Dorsolateral prefrontal cortex (tissue), 122 donors: ENCODE measurements at places on chromosomes 11 and 22.

DNA sequence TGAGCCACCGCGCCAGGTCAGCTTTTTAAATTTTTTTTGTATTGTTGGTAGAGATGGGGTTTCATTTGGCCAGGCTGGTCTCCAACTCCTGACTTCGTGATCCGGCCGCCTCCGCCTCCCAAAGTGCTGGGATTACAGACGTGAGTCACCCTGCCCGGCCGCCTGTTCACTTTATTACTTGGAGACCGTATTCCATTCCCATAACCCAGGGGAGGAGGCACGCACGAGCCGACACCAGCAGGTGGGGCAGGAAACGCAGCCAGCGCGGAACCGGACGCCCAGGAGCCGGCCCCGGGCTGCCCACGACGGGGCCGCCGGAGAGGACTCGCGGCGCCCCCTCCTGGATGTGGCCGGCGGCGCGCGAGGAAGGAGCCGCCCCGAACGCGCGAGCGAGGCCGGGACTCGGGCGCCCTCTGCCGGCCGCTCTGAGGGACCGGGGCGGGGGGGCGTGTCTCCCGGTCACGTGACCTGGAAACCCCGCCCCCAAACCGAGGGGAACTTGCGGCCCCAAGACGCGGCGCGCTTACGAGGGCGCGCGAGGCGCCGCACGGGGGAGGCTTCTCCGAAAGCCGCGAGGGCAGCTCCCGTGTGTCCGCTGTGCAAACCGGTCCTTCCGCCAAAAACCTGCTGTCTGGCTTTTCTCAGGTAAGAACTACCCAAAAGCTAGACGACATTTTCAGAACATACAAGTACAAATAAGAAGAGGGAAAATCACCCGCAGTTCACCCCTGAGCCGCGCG is 11.6 kb upstream of the RNH1 start:
- peak; percentile 85 for DNase-seq

DNA sequence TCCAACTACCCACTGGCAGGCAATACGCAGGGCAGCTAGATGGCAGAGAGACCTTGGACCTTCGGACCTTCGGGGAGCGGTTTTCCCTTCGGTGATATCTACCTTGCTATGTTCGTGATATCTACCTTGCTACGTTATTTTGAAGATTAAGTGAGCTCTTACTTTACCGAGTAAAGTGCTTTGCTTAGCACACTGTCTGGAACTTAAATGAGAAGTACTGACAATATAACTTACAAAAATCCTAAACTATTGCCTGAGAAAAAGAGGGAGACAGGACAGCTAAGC is 1.0 kb upstream of the PRDM10 start:
- no peak for DNase-seq

DNA sequence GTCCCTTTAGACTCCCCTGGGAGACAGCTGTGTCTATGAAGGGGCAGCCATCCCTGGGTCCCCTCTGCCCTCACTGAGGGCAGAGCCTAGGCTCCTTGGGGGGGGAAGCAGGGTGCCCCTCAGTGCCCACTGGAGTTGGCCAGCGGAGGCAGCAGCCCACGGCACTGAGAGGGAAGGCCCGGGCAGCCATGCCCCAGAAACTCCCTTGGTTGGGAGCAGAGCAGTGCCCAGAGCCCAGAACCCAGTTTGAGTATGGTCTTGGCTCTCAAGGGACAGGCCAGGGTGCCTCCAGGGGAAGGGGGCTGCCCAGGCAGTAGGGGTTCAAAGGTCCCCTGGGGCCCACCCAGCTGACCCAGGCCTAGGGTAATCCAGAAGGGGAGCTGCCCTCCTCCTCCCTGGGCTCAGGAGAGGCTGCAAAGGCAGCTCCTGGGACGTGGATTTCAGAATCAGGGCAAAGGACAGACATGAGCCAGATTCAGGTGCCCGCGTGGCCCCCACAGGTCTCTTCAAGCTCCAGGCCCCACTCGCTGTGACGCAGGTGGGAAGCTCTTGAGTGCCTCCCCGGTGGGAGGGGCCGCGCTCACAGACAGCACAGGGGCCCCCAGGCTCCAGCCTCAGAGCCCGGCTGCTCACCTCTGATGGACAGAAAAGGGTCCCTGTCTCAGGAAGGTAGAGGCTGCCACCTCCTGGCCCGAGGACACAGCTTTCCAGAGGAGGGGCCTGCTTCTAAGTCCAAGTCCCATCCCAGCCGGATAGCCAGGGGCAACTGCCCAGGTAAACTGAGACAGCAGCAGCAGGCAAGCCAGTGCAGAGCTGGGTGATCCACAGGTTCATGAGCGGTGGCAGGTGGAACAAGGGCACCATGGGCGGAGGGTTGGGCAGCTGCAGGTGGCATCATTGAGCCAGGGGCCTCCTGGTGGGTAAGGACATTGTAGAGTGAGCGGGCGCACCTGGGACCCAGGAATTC is 2.6 kb downstream of the C11orf21 start:
- peak; percentile 28 for DNase-seq

DNA sequence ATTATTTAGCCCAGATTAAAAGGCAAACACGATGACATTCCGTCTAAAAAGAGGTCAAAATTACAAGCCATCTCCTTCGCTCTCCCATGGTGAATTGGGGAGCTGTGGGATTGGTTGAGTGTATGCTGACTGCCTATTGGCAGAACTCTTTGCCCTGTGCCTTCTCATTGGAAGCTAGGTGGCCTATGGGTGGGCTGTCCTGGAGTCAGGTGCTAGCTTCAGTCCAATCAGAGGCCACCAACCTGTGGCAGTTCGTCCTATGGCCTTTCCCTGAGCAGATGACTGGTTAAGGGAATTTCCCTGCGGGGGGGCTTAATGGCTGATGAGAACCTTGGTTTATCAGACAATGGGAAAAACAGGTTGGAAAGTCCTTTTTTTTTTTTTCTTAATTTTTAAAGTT is 3.2 kb upstream of the MTMR3 start:
- no peak for DNase-seq

- DNase-seq, result no peak
These were observed 194.5 kb downstream of the NAV2 start for GRCh38 chr11:19907008-19907579.

DNA sequence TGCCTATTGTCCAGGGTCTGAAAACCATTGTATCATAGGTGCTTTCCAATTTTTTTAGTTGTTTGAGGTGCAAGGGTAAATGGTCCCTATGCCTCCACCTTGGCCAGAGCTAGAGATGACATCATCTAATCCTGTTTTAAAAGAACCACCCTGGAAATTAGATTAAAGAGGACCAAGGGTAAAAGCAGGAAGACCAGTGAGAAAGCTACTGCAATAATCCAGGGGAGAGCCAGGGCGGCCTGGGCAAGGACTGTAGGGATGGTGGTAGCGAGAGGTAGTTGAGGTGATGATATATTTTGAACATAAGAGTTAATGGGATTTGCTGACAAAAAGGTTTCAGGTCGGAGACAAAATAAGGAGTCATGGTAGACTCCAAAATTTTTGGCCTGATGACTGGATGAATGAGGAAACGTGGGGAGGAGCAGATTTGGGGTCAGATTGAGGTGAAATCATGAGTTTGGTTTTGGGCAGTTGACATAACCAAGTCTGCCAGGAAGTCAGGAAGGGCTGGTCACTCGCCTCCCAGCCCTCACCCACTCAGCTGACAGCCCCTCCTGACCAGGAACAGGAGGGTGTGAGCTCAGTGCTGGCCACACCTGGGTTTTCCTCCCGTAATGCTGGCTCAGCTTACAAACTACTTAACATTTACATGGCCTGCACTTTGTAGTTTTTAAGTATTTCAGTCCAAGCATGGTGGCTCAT is 23.0 kb downstream of the SCN4B start:
- DNase-seq, result no peak

DNA sequence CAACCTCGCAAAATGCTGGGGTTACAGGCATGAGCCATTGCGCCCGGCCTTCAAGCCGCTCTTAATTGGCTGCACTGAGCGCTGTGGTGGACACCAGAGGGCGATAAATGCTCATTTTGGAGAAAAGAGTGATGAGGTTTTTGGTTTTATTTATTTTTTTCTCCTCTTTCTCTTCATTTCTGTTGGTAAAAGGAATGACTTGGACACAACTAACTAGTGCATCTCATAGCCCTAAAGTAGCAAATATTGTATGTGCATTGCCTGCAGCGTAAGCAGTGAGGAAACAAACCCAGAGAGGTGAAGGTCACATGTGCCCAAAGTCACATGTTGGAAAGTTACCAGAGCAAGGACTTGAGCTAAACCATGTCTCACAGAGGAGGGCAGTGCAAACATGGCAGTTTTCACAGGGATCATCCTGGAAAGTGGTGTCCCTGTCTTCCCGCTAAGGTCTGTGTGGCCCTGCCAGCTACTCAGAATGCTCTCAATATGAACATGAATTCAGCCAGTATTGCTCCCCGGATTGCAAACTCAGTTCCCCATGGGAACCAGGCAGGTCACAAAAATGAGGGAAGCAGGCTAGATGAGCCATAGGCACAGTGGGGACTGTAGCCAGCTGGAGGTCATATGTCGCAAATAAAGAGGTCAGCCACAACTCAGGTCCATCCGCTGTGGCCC is 8.6 kb upstream of the CD82 start:
- peak; percentile 69 for DNase-seq

DNA sequence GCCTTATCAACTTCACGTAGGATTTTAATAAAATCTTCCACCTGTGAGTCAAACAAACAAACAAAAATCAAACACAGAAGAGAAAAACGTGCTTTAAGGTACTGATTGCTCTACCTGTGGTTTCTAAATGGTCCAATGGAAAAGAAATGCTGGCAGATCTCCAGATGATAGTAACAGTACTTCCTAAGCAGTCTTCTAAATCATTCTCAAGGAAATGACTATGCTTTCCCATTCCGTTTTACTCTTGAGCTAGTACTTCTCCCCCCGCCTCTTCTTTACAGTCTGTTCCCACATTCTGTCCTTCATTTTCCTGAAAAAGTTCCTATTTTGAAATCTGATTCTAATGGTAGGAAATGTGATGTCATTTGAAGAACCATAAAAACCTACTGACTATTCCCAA is 25.4 kb downstream of the SAAL1 start:
- no peak for DNase-seq

- no peak for DNase-seq
These were observed 35.3 kb upstream of the SEPTIN5 start for GRCh38 chr22:19678949-19679521.

- no peak for DNase-seq
These were observed 111.8 kb downstream of the CTTN start for GRCh38 chr11:70510106-70510505.

GRCh38 chr11:58647866-58648265 is 25.4 kb downstream of the CNTF start:
- no peak for DNase-seq

- DNase-seq, result no peak
These were observed 246.6 kb downstream of the MN1 start for GRCh38 chr22:27554841-27555456.

- peak; percentile 64 for DNase-seq
These were observed 67.8 kb upstream of the ARHGAP32 start for GRCh38 chr11:129259931-129260348.

DNA sequence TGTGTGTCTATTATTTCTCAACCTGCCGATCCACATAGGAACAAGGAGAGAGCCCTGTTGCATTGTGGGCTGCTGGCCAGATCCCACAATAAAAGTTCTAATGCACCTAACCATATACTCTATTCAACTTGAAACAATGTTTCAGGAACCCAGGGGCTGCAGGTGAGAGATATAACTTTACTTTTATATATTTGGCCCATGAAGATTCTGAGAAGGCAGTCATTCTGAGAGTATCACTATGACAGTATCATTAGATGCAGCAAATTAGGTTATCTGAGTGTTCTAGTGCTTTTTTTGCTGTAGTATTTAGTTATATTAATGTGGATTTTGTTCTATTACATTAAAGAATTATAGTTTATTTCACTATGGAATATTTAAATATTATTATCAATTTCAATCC is 655.1 kb upstream of the ARHGAP42 start:
- DNase-seq, result no peak

- DNase-seq, result no peak
These were observed 416.4 kb downstream of the MIAT start for GRCh38 chr22:27073601-27074425.

GRCh38 chr11:86177302-86177701 is 67.3 kb upstream of the EED start:
- no peak for DNase-seq

DNA sequence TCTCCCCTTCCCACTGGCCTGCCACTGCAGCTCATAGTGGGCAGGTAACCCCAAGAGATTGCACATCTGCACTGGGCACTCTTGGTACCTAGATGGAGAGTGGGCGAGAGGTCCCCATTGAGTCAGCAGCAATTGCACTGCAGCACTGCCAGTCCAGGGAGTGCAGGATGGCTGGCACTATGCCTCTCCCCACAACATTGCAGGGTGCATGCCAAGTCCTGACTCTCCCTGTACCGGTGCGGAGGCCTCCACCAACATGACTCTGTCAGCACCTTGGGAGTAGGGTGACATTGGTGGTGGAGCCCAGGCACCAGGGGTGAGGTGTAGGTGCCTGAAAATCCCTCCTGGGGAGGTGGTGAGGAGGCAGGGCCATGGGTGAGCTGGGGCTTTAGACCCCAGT is 82.2 kb downstream of the TRAF6 start:
- no peak for DNase-seq

- no peak for DNase-seq
These were observed 82.9 kb downstream of the PIWIL4 start for GRCh38 chr11:94649964-94650623.

GRCh38 chr11:112554586-112554985 is 293.9 kb upstream of the PLET1 start:
- DNase-seq, result no peak

DNA sequence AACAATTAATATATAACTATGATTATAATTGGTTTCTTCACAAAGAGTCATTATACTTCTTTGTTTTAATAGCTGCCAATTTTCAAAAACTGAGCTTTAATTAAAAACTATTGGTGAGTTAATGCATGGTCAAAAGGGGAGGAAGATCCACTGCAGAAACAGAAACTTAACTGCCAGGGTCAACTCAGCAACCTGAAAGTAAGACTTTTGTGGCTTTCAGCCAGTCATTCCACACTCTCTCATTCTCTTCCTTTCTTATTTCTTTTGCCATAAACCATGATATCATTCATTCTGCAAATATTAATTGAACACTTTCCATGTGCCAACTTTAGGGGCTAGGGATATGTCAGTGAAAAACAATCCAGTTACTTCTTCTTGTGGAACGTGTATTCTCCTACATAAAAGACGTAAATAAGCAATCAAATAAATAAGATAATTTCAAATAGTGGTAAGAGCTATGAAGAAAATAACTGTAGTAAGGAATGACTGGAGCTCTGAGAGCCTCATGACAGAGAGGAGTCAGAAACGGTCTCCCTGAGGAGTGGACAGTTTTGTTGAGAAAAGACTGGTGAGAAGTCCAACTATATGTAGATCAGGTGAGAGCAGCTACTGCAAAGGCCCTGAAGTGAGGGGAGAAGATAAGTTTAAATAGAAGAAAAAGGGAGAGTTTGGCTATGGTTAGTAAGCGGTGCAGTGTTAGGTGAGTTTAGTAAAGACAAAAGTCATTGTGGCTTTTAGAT is 130.5 kb downstream of the GRIA4 start:
- no peak for DNase-seq

- DNase-seq, result no peak
These were observed 106.4 kb downstream of the DSCAML1 start for GRCh38 chr11:117690484-117691217.

GRCh38 chr11:88434333-88434976 is 96.9 kb upstream of the CTSC start:
- no peak for DNase-seq
